ENCODE measurements at places on chromosomes 7 and 10. TPM values are rescaled to one million over a fixed set of nuclear protein-coding genes. Genes with fewer than 3 reads are reported as not detected.

Gene RSPH10B2
- total RNA-seq, result 0.26 TPM

Gene RAMP3
- total RNA-seq, result 30.7 TPM

Gene VWA2
- 0.17 TPM for total RNA-seq

Gene MET
- total RNA-seq, result 27.2 TPM

Gene ING3
- total RNA-seq, result 15.0 TPM

Gene ERVW-1
- not detected for total RNA-seq

Gene LIPJ
- not detected for total RNA-seq

Gene C10orf53
- not detected for total RNA-seq
